ENCODE measurements at places on chromosomes 3 and 15.

GRCh38 chr15:42157981-42158765 is 1.7 kb upstream of the PLA2G4F start:
- DNase-seq = no peak

- no peak for DNase-seq
Measured at GRCh38 chr15:28947221-28947674, 61.5 kb downstream of the APBA2 start.

DNA sequence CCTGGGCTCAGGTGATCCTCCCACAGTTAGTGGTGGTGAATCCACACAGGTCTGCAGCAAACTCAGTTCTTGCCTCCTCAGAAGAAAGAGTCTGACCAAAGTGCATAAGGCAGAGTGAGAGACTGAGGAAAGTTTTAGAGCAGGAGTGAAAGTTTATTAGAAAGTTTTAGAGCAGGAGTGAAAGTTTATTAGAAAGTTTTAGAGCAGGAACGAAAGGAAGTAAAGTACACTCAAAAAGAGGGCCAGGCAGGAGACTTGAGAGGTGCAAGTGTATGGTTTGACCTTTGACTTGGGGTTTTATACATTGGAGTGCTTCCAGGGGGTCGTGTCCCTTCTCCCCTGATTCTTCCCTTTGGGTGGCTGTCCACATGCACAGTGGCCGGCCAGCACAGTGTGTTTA is 84.2 kb downstream of the LSM3 start:
- DNase-seq = no peak

- no peak for DNase-seq
Measured at GRCh38 chr3:29240248-29240647, 40.6 kb upstream of the RBMS3 start.

GRCh38 chr15:94965593-94965992 is 734.2 kb downstream of the MCTP2 start:
- no peak for DNase-seq

DNA sequence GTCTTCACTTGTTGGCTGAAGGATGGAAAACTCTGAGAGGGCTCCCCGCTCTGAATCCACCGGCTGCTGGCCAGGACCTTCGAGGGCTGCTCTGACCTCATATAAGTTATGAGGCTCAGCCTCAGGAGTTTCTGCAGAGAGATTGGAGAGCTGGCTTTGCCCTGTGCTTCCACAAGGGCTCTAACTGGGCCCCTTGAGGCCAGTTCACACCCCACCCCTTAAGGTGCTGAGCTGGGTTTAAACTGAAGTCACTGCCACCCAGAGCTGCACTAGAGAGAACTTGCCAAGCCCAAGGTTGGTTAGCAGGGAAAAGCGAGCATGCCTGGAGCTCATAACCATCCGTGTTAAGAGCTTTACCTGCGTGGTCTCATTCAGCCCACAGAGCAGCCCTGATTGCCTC is 2.8 kb upstream of the CCDC33 start:
- DNase-seq = no peak

DNA sequence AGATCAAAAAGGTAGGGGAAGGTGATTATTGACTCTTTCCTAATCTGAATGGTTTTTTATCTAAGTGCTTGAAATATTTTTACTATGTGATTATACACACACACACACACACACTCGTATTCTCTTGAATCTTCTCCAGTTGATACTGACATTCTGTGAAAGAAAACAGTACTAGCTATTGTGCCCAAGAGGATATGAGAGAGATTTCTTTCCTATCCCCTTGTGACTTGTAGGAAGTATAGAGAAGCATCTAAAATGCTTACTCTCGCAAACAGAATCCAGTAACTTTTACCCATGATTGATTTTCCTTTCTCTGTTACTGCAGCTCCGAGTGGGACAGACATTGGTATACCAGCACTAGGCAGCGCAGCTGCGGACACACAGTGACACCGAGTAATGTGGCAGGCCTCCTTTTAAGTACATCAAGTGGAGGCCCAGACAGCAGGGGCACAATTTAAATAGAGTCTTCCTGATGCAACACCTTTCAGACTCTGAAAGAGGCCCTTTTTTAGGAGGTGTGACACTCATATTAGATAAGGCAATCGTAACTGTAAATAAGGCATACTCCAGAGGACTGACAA is 421.0 kb upstream of the CNTN4 start:
- DNase-seq = no peak

DNA sequence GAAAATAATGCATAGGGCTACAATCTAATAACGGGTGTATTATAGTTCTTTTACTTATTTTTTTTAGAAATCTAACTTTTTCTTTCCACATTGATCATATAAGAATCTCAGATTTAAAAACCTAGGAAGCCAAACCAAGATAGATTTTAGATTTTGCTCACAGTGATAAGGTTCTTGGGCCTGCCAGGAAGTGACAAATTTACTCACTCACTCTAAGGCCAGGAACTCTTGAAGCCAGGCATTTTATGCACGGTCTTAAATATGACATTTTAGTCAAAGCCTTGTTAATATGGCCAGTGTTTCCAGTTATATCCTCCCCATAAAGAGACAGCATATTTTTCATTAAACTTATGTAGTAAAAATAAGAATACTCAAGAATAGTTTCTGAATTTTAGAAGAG is 271.4 kb downstream of the SQOR start:
- DNase-seq = no peak

DNA sequence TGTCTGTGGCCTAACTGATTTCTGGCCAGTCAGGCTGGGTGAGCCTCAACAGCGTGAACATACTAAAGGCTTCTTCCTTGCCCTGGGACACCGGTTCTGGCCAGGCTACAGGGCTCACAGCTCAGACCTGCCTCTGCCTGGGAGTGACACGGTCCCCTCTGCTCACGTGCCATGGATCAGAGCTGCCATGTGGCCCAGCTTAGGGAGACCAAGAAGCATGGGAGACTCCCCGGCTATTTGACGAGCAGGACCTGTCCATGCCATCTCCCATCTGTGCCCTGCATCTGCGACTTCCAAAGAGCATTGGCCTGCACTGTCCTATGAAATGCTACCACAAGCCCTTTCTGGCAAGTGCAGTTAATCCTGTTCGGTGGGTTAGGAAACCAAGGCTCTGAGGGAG is 57.4 kb downstream of the APBA2 start:
- DNase-seq = no peak

- no peak for DNase-seq
Measured at GRCh38 chr3:72407766-72408165, 440.5 kb downstream of the SHQ1 start.

GRCh38 chr3:181567311-181568075 is 144.2 kb upstream of the SOX2 start:
- DNase-seq = no peak

DNA sequence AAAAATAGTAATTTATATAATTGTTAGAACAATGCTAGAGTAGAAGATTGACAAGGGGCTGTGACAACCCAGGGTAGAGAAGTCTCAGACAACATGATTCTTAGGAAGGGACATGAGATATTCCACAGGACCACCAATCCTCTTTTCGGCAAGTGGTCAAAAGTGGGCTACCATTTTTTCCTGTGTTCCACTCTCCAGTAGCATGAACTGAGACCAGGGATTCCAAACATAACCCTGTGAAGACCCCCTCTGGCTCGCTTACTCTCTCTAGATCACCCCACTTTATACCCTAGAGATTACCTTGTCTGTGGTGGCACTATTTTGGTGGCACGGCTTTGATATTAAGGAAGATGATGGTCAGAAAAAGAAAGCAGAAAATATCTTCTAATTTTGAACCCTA is 960 bp downstream of the GCSAM start:
- DNase-seq = no peak

GRCh38 chr15:55685286-55685685 is 57.7 kb downstream of the PRTG start:
- no peak for DNase-seq

GRCh38 chr15:67146875-67147381 is 81.5 kb downstream of the SMAD3 start:
- DNase-seq = no peak

DNA sequence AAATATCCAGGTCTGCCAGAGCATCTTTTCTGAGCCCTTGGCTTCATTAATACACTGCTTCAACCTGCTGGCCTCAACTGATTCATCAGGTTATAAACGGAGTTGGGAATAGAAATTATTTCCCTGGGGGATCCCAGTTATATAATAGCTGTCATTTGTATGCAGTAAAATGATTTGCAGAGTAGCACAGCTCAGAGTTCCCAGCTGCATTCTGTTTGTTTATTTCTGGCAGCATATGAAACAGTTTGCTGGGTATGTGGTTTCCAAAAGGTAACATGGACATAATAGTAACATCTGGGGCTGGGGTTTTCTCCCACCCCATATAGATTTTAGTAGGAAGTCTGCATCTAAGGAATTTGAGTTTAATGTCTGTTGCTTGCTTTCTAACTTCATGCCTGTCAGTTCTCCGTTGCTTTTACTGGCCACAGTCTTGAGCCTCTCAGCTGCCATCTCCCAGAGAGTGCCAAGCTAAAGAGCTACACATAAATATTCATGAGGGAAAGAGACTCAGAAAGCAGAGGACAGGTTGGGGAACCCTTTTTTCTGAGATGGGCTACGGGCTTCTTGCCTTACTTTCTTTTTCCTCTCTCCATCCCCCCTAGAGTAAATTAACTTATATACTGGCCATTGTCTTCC is 124.6 kb downstream of the TMEM108 start:
- DNase-seq = no peak

GRCh38 chr3:149657926-149658743 is at the start of gene WWTR1:
WWTR1 (minus strand) TSS chr3:149658025; CDS start chr3:149657306, 719 bp downstream.
- peak; percentile 1 for DNase-seq

DNA sequence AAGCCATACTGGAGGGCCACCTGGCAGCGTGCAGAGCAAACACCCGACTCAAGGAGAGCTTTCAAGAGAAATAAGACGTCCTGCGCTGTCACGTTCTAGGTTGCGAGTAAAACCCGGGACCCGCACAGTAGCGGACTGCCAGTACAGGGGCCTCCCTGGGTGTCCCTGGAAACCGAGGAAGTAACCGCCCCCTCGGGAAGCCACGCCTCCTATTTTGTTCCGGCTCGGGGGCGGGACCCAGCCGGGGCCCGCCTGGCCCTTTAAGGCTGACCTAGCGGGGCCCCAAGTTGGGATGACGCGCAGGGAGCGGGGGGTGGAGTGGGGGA is 218 bp upstream of the MAPKAPK3 start:
- peak; percentile 77 for DNase-seq

GRCh38 chr3:142609136-142609535 is 12.9 kb downstream of the PLS1 start:
- no peak for DNase-seq

GRCh38 chr15:26011916-26012315 is 148.8 kb upstream of the ATP10A start:
- no peak for DNase-seq

Measured in NCI-H1930 (cell line).